Stimulated activated CD4-positive, alpha-beta T cell treated with anti-CD3 and anti-CD28 coated beads, Interleukin-4, amount 100 ng/mL, for 1 hour (primary cell): ENCODE measurements at places on chromosomes 11 and 22.

DNA sequence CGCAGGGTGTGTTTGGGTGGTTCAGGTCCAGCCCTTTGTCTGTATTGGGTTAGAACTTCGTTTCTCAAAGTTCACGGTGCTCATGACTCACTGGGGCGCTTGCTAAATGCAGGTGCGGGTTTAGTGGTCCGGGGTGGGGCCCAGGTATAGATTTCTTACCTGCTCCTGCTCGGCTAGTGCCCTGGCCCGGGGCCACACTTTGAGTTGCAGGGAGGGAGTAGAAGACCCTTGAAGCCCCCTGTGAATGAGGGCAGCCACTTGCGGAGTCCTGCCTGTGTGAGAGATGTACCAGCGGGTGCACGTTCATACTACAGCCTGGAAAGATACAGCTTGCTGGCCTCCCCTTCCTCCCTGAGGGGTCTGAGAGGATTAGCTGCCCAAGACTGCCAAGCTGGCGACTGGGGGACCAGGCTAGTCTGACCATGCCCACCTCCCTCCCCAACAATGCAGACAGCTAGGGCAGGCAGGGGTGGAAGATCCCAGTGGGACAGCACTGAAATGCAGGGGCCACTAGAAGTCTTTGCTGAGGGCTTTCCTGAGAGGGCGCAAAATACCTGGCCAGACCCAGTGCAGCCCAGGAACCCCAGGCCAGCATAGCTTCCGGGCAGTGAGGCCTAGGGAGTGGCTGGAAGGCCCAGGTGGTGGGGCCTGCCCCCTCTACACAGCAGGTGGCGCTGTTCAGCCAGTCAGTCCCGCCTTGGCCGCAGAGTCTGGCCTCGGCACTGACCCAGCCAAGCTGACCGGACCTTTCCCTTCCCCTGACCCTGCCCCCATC is 5.1 kb upstream of the MYRF start:
- DNase-seq, result peak; percentile 41

DNA sequence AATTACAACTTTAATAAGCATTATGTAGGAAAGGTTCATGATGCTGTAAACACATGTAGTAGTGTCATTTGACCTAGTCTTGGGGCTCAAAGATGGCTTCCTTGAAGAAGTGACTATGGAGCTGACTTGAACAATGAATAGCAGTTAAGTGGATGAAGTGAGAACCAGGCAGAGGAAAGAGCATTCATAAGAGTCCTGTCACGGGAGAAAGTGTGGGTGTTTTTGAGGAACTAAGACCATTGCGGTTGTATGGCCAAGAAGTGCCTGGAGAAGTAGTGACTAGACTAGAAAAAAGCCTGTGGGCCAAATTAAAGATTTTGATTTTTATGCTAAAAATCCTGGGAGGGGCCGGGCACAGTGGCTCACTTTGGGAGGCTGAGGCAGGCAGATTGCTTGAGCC is 7.2 kb upstream of the IL18BP start:
- DNase-seq, result no peak

GRCh38 chr11:124740277-124740882 is 638 bp downstream of the NRGN start:
- DNase-seq, result peak; percentile 58

DNA sequence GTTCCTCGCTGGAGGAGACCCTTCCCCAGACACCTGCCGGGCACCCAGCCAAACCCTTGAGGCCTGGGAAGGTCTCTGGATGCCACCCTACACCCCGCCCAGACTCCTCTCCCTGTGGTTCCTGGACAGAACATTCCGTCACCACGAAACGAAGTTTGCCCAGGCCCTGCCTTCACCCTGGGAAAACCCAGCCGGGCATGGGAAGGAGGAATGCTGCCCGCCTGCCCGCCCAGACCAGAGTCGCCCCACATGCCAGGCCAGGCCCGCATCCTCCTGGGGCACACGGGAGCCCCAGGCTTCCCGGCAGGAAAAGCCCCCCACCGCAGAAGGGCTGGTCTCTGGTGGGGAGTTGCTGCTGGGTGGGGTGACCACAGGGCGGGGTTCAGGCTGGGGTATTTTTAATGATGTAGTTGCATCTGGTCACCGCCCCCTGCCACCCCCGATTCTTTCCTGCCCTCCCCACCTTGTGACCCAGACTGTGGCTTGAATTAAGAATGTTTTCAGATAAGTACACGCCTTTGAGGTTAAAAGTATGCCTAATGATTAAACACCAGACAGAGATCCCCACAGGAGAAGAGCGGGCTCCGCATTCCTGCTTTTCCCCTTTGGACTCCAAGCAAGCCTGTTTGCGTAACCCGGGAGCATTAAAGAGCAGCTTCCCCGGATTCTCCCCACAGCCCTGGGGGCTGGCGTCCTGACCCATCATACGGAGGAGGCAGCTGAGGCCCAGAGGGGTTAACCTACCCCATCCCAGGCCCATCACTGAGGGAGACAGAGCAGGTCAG is 44.6 kb upstream of the PPARA start:
- no peak for DNase-seq

- no peak for DNase-seq
Measured at GRCh38 chr11:107257710-107258109, 199.9 kb downstream of the CWF19L2 start.

DNA sequence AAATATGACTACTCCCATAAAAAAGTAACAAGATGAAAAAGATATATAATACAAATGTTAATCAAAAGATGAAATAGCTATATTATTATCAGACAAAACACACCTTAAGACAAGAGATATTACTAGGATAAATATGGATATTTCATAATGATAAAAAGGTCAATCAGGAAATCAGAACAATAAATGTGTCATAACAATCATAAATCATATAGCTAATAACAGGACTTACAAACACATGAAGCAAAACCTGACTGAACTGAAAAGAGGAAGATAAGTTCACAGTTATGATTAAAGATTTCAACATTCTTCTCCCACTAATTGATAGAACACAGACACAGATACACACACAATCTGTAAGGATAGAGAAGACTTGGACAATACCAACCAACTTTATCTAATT is 47.2 kb downstream of the EIF3M start:
- no peak for DNase-seq

DNA sequence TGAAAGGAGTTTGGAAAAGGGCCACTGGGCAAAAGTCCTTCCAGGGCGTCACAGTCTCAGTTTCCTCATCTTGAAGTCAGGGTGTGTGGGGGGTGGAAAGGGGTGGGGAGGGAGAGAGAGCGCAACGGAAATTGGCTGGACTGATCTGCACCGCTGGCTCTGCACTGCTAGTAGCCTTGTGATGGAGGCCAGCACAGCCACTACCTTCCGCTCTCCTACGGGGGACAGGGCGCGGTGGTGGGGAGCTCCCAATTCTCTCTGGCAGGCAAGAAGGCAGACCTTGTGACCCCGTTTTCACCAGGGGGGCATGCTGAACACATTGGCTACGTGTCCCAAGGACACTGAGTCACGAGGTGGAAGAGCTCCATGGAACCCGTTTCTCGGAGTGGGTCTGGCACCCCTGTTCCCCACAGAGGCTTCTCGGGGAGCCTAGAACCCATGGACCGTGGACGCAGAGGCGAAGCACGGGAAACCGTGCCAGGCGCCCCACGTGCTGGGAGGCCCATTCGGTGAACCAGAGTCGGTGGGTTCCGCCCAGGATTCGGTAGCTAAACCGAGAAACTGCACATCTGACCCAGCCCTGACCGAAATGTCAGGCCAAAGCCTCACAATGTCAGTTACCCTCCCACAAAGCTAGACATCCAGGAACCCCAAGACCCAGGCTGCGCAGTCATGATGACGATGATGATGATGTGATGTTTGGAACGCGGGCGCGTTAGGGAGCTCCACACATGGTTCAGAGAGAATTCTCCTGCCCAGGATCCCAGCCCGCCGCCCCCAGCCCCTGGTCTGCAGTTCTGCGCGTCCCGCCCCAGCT is 28.3 kb upstream of the WNT11 start:
- DNase-seq, result peak; percentile 43

GRCh38 chr11:129295746-129296145 is 79.9 kb upstream of the BARX2 start:
- no peak for DNase-seq

DNA sequence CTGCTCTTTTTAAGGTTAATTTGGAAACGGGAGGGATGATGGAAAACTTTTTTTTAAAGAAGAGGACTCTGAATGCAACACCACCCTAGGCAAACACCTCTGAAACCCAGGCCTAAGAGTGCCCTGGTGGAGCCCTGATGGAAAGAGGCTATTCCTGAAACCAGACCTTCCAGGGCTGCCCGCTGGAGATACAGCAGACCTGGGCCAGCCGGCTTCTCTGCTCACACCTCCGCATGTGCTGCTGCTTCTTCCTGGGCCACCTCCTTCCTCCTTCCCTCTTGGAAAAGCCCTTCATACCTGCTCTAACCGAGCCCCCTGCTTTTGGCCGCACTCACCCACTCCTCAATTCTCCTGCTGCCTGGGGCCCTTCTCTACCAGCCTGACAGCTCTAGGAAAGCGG is 37.9 kb downstream of the DUSP8 start:
- DNase-seq, result no peak

DNA sequence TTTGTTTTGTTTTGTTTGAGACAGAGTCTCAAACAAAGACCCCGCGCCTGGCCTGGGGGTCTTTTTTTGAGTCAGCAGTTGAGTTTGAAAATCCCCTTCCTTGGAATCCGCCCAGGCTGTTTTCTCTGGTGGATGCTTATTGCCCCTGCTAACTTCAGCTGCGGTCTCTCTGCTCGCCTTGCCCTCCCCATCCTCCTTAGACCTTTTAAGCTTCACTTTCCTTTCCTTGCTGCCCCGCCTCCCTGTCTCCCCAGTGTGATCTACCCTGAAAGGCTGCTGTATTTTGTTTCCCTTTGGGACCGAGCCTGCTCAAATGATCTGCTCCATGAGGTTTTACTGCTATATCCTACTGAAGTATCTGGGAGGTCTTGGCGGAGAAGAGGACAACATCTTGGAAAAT is 2.5 kb downstream of the USP18 start:
- peak; percentile 28 for DNase-seq

DNA sequence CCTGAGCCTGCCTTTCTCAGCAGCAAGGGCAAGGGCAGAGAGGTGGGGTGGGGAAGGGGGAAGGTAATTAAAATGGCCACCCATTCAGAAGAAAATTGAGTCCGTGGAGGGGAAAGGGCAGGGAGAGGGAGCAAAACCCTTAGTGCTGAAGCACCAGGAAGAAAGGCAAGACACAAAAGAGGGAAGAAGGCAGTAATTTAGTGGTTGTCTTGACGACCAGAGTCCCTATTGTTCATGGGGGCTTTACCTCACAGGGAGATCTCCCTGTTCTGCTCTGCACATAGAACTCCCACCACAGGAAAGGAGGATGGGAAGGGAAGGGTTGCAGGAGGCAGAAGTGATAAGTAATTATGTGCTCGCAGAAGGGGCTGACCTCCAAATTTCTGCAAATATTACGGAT is 23.4 kb downstream of the SNX19 start:
- no peak for DNase-seq
